GM18507 (cell line): ENCODE measurements at places on chromosomes 7 and 10.

DNA sequence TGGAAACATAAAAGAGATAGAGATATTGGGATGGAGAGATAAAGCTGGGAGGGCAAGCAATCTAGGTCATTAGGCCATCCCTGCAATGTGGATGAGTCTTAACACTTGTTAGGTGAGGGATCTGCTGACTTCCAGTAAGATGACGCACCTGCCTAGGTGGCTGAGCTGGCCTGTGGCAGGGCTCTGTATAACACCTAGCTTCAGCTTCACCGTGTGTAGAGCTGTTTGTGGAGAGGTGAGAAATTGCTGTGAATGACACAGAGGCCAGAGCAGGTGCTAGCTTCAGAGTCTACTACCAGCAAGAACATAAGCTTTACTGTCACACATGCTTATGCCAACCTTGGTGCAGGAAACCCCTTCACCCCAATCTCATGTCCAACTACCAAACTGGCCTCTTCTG is 1010.0 kb downstream of the TYW1 start:
- no peak for DNase-seq

DNA sequence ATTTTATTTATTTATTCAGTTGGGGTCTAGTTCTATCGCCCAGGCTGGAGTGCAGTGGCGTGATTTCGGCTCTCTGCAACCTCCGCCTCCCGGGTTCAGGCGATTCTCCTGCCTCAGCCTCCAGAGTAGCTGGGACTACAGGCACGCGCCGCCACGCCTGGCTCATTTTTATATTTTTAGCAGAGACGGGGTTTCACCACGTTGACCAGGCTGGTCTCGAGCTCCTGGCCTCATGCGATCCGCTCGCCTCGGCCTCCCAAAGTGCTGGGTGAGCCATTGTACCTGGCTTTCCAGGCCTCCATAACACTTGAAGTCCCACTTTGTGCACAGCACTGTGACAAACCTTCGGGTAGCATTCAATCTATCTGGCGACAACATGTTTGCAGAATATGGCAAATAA is 1.0 kb upstream of the DCLRE1C start:
- no peak for DNase-seq

DNA sequence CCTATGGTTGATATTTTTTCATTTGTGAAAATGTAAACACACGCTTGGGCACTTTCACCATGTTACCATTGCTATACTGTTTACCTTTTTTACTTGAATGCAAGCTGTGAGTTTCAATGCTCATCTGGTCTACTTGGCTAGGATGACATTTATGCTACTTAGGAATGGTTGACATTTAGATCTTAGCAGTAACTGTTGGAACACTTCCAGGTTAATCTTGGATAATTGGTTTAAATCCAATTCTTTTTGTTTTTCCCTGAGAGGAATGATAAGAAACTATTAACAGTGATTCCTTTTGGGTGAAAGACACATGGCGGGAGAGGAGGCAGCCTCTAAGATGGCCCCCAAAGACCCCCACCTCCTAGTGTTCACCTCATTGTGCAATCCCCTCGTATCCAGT is 51.4 kb upstream of the AMPH start:
- DNase-seq: no peak

DNA sequence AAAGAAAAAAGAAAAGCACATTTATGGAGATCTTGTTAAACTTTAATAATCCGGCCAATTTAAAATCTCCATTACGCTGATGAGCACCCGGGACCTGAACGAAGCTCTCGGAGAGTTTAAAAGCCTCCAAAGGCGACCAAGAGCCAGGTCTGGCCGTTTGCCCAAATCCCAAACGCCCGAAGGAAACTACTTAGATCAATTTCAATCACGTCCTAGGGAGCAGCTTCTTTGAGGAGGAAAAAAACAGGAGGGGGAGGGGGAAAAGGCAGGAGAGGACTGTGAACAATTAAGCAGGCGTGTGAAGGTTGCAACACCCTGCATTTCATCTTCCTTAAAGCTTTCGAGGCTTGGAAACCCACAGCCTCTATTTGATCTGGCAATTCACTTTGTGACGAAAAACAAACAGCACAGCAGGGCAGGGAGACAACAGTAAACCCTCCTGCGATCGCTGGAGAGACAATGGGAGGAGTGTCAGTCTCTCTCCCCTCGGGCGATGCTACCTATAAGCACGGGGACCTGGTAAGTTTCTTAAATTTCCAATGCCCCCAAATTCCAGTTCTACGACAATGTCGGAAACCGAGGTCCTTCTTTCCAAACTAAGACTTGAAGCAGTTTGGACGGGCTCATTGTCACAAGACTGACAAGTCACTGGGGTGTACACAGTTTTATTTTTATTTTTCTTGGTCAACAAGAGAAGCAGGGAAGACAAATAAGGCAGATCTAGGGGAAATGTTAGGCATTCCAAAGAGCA is 1.2 kb downstream of the KLF6 start:
- no peak for DNase-seq

DNA sequence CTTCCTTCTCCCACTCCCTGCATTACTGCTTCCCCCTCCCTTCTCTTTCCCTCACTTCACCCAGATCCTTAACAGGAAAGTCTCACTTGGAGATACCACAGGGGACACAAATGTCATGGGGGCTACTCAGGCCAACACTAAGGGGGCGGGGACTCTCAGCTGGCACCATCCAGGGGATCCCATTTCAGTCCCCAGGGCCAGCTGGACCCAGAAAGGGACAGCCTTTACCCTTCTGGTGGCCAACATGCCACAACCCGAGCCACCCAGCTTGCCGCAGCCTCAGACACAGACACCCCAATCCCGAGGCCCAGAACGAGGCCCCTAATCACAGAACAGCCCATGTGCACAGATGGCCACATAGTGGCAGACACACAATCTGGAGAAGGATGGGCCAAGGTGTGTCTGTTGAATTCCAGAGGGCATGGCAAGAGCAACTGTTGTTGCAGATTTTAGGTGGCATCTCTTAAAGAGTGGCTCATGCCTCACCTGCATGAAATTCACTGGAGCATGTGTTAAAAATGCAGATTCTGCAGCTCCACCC is 5.6 kb downstream of the CAMK2G start:
- no peak for DNase-seq

DNA sequence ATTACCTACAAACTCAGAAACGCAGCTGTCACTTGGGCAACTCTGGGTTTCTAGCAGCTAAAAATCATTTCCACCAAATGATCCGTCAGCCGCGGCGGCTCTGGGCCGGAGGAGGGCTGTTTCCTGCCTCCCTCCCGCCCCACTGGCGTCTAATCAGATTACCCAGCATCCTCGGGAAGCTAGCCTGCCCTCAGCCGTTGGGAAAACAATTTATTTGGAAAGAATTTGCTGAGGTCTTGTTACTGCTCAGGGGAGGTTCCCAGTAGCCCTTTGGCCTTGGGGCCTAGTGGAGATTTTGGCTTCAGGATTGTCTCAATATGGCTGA is 65.0 kb upstream of the ADGRA1 start:
- DNase-seq: no peak

DNA sequence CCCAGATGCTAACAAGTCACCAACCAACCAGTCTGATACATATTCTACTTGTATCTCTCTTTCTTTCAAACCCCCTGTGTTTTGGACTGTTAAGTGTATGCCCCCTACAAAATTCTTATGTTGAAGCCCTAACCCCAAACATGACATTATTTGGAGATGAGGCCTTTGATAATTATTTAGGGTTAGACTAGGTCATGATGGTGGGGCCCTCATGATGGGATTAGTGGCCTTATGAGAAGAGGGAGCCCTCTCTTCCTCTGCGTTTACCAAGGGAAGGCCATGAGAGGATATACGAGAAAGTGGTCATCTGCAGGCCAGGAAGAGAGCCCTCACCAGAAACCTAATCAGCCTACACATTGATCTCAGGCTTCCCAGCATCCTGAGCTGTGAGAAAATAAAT is 2.5 kb downstream of the RAPGEF5 start:
- no peak for DNase-seq

DNA sequence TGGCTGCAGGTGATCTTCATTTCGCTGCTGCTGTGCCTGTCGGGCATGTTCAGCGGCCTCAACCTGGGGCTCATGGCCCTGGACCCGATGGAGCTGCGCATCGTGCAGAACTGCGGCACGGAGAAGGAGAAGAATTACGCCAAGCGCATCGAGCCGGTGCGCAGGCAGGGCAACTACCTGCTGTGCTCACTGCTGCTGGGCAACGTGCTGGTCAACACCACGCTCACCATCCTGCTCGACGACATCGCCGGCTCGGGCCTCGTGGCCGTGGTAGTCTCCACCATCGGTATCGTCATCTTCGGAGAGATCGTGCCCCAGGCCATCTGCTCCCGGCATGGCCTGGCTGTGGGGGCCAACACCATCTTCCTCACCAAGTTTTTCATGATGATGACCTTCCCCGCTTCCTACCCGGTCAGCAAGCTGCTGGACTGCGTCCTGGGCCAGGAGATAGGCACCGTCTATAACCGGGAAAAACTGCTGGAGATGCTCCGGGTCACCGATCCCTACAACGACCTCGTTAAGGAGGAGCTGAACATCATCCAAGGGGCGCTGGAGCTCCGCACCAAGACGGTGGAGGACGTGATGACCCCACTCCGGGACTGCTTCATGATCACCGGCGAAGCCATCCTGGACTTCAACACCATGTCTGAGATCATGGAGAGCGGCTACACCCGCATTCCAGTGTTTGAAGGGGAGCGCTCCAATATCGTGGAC is 1.3 kb downstream of the CNNM2 start:
- no peak for DNase-seq

GRCh38 chr10:103467406-103467805 is 8.7 kb upstream of the CALHM1 start:
- DNase-seq: no peak

DNA sequence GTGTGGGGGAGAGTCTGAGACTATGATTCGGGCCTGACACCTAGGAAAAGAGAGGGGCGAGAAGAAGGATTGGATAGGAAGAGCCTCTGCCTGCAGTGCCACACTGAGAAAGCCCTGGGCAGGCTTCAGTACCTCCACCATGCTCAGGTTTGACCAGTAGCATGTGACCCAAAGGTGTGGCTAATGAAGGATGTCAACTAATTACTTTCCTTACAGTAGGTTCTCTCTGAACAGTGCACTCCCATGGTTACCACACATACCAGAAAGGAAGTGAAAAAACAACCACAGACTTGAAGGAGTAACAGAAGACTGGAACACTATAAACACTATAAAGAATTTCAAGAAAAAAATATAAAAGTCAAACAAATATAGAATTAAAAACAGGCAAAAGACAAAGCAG is 46.2 kb downstream of the SEM1 start:
- no peak for DNase-seq

DNA sequence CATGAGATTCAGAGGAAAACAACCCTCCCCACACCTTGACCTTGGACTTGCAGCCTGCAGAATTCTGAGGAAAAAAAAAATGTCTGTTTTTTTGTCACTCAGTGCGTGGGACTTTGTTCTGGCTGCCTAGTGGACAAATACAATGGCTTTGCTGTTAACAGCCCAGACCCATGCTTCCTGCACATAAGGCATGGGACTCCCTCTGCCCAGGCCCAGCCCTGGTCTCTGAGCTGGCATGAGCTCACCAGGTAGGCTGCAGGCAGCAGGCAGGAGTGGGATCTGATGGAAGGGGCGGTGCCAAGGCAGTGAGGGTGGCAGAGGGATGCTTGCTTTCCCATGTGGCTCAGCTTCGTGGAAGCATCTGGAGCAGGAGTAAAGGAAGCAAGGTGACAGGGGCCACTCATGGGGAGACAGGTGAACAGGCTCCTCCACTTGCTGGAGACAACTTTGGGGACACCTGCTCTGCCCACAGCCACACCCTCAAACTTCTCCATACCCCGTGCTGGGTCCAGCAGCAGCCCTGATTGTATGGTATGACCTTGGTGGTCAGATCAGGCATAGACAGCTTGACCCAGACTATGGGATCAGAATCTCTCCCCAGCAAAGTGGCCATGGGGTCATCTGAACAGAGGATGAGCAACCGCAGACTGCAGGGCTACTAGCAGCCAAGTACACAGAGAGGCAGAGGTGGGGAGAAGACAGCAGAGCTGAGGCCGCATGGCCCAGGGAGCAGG is 27.0 kb downstream of the ANXA8 start:
- DNase-seq: no peak

- DNase-seq: no peak
These were observed 314.2 kb downstream of the LHFPL3 start for GRCh38 chr7:104642560-104642959.

DNA sequence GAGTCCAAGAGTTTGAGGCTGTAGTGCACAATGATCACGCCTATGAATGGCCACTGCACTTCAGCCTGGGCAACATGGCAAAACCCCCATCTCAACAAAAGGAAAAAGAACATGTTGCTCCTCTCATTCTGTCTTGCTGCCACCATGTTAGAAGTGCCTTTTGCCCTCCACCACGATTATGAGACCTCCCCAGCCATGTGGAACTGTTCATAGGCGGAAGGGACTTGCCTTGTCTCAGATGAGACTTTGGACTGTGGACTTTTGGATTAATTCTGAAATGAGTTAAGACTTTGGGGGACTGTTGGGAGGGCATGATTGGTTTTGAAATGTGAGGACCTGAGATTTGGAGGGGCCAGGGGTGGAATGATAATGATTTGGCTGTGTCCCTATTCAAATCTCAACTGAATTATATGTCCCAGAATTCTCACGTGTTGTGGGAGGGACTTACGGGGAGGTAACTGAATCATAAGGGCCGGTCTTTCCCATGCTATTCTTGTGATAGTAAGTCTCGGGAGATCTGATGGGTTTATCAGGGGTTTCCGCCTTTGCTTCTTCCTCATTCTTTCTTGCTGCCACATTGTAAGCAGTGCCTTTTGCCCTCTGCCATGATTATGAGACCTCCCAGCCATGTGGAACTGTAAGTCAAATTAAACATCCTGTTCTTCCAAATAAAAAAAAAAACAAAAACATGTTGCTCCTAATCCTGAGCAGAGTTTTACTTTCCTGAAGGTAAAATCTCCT is 22.3 kb downstream of the DLG5 start:
- no peak for DNase-seq
